ENCODE measurements at places on chromosomes 6 and 20.

- no peak for DNase-seq
Measured at GRCh38 chr6:159064477-159064876, 19.7 kb upstream of the TAGAP start.

DNA sequence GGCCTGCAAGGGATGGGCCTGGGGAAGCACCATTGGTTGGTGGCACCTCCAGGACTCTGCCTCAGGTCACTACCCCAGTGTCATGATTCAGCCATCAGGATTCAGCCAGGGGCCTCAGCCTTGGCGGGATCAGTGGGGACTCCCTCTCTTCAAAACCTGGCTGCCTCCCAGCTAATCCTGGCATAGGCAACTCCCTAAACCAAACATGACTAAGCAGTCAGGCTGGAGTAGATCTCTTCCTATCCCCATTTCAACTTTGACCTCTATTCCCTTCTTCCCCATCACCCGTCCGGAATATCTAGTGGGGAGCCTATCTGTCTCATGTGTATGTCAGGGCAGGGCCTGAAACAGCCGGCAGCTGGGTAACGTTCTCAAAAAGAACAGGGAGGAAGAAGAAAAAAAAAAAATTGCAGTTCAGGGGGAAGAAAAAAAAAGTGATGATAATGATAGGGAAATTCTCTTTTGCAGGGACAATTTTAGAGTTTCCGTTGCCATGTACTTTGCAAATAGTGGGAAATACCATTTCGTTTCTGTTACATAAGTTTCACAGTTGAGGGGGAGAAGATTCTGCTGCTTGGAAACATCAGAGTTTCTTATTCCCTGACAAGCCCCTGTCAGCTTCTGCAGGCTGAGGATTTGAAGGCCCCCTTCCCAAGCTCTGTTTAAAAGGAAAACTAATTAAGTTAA is 4.1 kb upstream of the PREX1 start:
- DNase-seq, result peak; percentile 68

DNA sequence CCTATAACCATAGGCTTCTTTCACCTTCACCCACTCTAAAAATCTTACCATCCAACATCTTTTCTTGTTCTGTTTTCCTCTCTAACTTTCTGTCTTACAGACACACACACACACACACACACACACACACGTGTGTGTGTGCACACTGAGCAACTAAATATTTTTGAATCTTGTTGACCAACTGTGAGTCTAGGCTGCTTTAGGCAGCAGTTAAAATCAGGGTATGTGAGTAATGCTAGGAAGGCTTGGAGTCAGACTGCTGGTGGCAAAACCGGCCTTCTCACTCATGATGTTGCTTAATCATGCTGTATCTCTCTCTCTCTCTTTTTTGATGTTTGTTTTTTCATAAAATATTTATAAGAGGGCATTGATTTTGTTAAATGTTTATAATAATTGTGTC is 103.1 kb upstream of the TBX18 start:
- peak; percentile 68 for DNase-seq

- DNase-seq, result peak; percentile 53
Measured at GRCh38 chr6:37940074-37940847, 120.7 kb downstream of the ZFAND3 start.

GRCh38 chr20:14337400-14338171 is at the start of gene FLRT3:
TSS of gene FLRT3 (minus strand) at chr20:14337612. CDS start at chr20:14327506, 10,106 bp downstream.
- peak; percentile 97 for DNase-seq

DNA sequence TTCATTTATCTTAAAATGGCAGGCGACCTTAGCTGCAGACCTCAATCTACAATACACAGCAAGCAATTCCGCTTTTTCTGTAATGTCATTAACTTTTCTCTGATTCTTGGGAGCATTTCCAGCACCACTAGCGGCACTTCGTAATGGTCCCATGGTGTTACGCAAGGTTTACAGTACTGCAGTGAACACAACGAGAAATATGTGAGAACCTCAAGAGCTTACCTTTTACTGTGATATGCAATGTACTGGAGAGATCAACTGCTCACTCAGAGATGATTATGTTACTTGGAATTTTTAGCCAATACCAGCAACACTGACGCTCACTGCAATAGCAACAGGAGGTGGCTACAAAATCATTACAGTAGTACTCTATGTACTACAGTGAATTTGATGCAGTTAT is 2.8 kb upstream of the CEP43 start:
- peak; percentile 66 for DNase-seq

- no peak for DNase-seq
Measured at GRCh38 chr6:149160943-149161342, 156.6 kb upstream of the TAB2 start.

DNA sequence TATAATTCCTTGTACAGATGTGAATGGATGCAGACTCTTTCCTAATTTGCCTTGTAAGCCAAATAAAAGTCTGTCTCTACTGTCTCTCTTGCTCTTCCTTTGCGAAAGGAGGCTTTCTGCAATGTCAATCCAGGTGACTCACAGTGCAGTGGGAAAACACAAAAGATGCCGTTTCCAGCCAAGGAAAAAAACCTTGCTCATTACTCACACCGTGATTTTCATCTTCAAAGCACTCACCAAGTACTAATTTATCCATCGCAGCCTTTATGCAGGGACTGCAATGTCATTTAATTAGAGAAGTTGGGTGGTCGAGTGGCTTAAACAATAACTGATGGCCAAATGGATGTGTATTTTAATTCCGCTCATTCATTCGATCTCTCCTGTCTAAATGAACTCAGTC is 23.8 kb downstream of the SAYSD1 start:
- DNase-seq, result no peak

GRCh38 chr6:77638129-77638830 is 14.6 kb upstream of the MEI4 start:
- DNase-seq, result peak; percentile 16

- no peak for DNase-seq
Measured at GRCh38 chr20:2687514-2687913, 5.1 kb upstream of the EBF4 start.

GRCh38 chr20:11454966-11455799 is 462.5 kb upstream of the BTBD3 start:
- peak; percentile 90 for DNase-seq

DNA sequence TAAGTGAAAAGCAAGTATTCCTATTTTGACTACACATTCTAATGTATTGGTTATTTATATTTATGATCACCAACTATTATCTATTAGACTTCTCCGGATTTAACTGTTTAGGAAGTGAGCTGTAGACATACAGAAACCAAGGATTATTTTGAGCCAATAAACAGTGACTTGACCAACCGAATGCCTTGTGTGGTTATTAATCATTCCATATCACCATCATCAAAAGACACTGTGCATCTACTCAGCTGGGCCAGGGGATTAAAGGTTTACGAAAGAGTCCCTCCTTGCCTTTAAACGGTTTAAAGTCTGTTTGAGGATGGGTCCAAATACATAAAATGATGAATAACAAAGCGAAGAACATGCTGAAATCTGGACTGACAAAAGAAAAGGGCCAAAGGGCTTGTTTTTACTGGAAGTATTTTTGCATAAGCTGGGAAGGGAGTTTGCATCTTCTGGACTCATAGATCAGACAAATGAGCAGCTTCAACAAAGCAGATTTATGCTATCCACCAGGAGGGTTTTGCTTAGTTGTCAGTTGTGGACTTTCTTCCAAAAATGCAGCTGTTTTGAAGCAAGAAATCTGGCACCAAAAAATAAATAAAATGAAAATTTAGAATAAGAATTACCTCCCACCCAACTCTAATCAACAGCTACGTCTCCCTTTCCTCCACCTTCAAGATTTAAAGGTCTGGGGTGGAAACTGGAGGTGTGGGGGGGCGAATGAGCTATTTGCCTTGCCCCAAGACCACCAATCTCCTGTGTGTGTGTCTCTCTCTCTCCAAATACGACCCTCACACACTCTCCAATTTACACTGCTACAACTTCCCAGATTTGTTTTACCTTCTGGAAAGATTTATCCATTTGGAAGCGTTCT is 33.6 kb upstream of the ID4 start:
- DNase-seq, result peak; percentile 49

GRCh38 chr20:25195962-25196785 is 662 bp downstream of the ENTPD6 start:
- peak; percentile 6 for DNase-seq

- DNase-seq, result no peak
Measured at GRCh38 chr6:20691185-20691584, 156.9 kb downstream of the CDKAL1 start.

Data from fibroblast of skin of right quadriceps (primary cell).